ENCODE measurements at places on chromosomes 12 and 14.

GRCh38 chr12:114864837-114865551 is 181.0 kb upstream of the TBX3 start:
- no peak for DNase-seq

GRCh38 chr14:104184911-104185499 is 46.6 kb downstream of the KIF26A start:
- DNase-seq: no peak

DNA sequence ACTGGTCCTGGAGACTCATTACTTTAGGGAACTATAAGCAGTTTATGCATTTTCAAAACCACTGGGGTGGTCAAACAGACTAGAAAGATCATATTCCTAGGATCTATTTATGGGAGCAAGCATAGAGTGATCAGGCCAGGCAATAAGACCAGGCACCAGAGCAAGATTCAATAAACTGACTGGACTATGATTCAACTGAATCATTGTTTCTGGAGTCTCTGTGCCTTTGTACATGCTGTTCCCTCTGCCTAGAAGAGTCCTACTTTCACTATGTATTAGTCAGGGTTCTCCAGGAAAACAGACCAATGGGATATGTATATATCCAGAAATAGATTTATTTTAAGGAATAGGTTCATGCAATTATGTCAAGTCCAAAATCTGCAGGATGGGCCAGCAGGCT is 55.5 kb downstream of the EMP1 start:
- no peak for DNase-seq

- no peak for DNase-seq
Measured at GRCh38 chr12:91256411-91256810, 73.8 kb upstream of the DCN start.

- DNase-seq: no peak
Measured at GRCh38 chr12:113684053-113684907, 212.6 kb upstream of the LHX5 start.

GRCh38 chr12:30514666-30515065 is 181.0 kb downstream of the IPO8 start:
- DNase-seq: no peak

DNA sequence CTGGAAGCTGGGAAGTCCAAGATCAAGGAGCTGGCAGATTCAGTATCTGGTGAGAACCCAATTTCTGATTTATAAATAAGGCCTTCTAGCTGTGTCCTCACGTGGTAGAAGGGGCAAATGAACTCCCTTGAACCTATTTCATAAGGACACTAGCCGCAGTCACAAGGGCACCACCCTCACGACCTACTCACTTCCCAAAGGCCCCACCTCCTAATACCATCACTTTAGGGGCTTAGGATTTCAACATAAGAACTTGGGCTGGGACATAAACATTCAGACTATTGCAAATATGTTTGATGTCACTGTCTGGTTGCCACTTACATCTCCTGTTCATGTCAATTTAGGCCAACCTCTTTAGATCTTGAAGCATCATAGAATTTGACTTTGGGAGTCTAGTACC is 10.8 kb upstream of the CNIH1 start:
- DNase-seq: no peak

DNA sequence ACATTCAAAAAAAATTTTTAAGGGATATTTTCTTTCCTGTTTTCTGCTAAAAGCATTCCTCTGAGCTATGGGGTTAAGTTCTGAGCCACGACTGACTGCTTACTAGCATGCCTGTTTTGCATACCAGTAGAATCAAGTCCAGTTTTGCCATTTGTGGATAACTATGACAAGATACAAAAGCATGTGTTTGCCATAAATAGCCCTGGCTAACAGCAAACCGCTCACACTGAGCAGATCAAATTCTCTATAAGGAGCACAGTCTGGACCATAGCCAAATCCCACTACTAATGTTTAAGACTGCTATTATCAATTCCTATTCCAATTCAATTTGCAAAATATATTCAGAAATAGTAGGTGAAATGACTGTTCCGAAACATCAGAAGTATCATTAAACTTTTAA is 3.2 kb downstream of the CFL2 start:
- DNase-seq: no peak

GRCh38 chr12:131047789-131048610 is 94.3 kb downstream of the ADGRD1 start:
- DNase-seq: no peak

GRCh38 chr14:71668186-71668912 is 263.9 kb upstream of the RGS6 start:
- DNase-seq: no peak

- no peak for DNase-seq
Measured at GRCh38 chr12:88925454-88925853, 345.2 kb upstream of the KITLG start.

GRCh38 chr12:25859976-25860375 is 98.5 kb upstream of the RASSF8 start:
- no peak for DNase-seq

GRCh38 chr14:28807518-28807917 is 40.9 kb downstream of the FOXG1 start:
- DNase-seq: no peak

DNA sequence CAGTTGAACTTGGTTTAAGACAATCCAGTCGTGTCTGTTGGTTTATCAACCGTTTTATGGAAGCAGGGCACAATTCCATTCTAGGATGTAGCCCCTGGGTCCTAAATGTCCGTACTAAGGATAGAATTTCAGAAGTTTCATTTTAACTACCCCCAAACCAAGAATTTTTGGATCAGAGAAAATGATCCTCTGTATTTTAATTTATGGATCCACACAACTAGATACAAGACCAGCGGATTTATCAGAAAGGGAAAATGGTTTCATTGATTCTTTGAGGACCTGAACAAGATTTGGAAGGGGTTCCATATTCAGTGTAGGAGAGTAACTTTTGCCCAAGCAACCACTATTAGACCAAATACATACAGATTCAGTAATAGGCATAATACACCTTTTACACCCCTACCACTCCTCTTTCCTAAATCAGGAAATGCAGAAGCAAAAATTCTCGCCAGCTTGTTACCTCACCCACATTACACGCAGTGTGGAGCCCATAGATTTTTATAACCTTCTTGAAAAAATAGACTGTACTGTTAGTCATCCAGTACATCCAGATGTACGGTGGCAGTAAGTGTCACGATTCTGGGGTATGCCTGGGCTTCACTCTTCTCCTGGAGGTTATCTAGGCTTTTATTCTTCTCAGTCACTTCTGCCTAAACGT is 1.4 kb upstream of the FBXL14 start:
- no peak for DNase-seq

DNA sequence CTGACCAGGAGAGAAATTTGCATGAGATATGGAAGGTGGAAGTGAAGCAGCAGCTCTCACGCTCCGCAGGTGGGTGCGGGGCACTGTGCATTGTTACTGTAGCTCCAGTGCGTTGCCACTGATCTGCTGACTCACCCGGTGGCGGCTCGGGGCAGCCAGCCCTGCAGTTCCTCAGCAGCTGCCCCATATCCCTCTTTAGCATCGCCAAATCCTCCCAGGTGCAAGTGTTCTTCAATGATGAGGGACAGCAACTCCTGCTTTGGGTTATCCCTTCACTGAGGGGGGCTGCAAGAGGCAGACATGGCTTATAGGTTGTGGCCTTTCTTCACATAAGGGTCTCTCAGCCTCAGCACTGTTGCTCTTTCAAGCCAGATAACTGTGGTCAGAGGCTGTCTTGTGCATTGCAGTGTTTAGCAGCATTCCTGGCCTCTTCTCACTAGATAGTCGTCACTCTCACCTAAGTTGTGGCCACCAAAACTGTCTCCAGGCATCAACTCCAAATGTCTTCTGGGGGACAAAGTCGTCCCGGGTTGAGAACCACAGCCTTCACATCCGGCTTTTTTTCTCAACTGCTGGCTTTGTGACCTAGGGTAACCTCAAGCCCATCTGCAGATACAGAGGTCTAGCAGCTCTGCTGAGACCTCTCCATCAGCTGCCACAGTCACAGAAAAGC is 180.8 kb downstream of the EFCAB11 start:
- DNase-seq: peak; percentile 61

- DNase-seq: no peak
Measured at GRCh38 chr14:64857979-64858744, 21.5 kb downstream of the SPTB start.

DNA sequence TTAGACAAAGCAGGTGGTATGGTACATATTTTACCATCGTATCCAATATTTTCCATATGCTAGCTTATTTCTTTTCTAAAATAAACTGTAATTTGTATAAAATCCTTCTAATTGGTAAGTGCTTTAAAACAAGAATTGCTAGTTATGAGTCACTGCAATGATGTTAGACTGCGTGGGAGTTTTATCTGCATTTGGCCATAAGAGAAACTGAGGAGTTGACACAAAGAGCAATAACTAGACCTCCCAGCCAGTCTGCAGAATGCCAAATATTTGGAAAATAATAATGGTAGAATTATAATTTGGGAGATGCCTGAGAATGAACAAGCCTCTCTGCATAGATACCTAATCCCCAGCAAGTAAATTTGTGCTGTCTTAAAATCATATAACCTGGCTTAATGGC is 61.7 kb upstream of the PTPRR start:
- no peak for DNase-seq

- DNase-seq: no peak
Measured at GRCh38 chr12:16612647-16613046, 6.7 kb upstream of the LMO3 start.

DNA sequence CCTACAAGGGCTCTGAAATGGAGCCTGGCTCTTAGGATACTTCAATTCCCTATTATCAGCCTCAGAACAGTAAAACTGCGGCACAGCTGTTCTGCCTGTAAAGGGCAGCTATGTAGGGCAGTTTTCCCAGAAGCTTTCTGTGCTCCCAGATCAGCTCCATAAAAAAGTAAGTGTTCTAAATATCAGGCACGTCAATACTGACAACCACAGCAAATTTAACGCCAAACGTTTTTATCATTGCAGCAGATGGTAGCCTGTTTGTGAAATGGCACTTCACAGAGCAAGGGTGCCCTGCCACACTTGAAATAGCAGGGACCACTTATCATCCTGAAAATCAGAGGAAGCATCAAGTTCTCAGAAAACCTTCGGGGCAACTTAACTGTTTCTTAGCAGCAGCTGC is 54.8 kb upstream of the PTHLH start:
- no peak for DNase-seq

DNA sequence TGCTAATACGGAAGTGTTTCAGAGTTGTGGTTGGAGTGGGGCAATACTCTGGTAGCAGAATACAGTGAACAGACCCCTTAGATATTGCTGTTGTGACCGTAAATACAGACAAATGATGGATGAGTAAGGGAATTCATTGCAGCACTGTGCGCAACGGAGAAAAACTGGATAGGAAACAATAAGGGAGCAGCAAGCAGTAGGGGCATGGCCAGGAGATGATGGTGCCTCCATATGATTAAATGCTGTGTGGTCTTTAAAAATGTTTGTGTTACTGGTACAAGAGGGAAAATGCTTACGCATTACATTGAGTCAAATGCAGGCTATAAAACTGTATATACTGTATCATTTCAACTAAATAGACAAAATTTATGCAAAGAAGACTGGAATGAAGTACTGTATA is 61.6 kb downstream of the EML1 start:
- no peak for DNase-seq

DNA sequence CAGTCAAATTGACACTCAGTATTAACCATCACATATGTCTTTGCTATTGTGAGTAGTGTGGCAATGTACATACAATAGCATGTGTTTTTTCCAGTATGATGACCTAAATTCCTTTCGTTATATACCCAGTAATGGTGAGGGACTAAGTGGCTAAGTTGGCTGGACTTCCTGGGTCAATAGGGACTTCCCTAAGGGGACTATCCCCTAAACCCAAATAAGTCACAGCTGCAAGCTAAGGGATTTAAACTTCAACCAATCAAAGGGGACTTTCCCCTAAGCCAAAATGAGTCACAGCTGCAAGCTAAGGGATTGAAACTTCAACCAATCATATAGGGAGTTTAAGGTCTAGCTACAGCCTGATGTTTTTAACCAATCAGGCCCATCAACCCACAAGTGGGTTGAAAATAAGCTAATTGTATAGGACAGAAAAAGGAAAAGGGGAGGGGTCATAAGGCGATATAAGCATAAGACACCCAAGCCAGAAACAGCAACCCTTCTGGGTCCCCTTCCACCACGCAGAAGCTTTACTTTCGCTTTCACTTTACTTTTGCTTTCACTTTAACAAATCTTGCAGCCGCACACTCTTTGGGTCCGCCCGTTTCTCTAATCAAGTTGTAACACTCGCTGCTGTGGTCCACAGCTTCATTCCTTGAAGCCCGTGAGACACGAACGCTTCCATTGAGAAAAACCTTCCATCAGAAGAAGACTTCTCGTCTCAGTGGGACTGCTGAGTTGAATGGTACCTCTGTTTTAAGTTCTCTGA is 404.4 kb downstream of the FLRT2 start:
- peak; percentile 88 for DNase-seq

DNA sequence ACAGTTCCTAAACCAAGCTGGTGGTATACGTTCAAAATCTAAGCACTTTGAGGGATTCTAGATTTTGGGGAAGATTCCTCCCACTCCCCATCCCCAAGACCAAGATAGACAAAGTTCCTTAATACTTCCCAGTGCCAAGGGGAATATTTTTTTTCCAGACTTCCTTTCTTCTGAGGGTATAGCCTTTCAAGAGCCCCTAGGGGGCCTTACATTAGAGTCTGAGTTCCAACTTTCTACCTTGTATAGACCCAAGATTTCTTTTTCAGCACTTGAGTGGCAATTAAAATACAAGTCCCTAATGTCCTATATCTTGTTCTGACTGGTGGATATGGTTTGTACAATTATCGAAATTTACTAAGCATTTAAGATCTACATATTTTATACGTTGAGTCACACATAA is 28.7 kb upstream of the SOS2 start:
- no peak for DNase-seq

GRCh38 chr12:24777359-24777758 is 171.5 kb downstream of the BCAT1 start:
- no peak for DNase-seq

- DNase-seq: no peak
Measured at GRCh38 chr12:121933522-121934308, 15.3 kb downstream of the CFAP251 start.

GRCh38 chr12:118271183-118271582 is 101.5 kb downstream of the TAOK3 start:
- DNase-seq: no peak

DNA sequence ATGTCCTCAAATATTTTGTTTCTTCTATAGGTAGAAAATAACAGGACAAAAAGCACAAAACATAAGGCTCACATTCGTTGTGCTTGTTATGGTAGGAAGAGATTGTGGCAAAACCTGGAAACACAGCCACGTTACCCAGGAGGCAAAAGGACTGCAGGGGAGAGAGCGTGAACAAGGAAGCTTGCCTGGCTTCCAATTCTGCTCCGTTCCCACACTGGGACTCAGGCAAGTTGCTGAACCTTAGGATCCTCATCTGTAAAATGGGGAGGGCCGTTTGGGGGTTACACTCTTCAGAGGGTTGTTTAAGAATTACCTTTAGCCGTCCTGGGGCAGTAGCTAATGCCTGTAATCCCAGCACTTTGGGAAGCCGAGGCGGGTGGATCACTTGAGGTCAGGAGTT is 205.3 kb downstream of the SSPN start:
- DNase-seq: no peak
